Natural killer cell treated with Interleukin-12 subunit alpha and Interleukin-12 subunit beta and Interleukin-15 and Interleukin-18, amount 100 ng/mL, for 72 hours (primary cell): ENCODE measurements at places on chromosomes 7 and 10. TPM values are rescaled to one million over a fixed set of nuclear protein-coding genes. Genes with fewer than 3 reads are reported as not detected.

DNA sequence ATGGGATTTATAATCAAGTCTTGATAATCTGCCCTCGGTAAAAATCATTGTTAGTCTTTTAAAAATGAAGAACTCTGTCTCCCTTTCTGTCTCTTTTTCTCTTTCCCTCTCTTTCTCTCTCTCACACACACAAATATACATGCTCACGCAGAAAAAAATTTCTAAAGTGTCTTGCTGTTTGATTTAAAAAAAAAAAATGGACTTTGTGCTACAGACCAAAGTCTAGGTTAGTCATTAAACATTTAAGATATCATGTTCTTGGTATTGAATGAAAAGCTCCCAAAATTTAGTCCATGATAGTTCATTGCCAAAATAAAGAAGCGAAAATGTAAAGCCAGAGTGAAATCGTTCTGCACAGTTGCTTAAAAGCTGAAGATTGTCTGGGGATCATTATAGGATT lies 665.8 kb downstream of the SORCS1 start:
- no peak for DNase-seq
- H3K4me1 ChIP-seq: no peaks in the 10 kb centered on the region
- H3K36me3 ChIP-seq: no peaks in the 10 kb centered on the region
- no peak overlapping the region for H3K27ac ChIP-seq

Gene ZNF239
- total RNA-seq: not detected

- H3K4me3 ChIP-seq: no peak overlapping the region
- H3K4me1 ChIP-seq: no peaks in the 10 kb centered on the region
- DNase-seq: no peak
- no peak overlapping the region for H3K27ac ChIP-seq
- H3K36me3 ChIP-seq: no peaks in the 10 kb centered on the region
Observed at GRCh38 chr10:77932016-77932715, 5.6 kb upstream of the DLG5 start.

DNA sequence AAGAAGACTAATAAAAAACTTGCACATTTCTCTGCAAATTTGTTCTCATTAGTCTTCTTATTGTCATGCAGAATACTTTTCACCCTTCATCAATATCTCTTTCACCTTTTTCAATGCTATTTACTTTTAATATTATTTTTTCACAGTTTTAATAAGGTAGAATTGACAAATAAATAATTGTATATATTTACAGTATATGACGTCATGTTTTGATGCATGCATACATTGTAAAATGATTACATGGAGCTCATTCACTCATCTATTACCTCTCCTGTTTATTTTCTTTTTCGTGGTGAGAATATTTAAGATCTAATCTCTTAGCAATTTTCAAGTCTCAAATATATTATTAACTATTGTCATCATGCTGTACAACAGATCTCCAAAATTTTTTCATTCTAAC lies 658.2 kb upstream of the MKI67 start:
- no peak overlapping the region for H3K4me3 ChIP-seq
- H3K4me1 ChIP-seq: no peaks in the 10 kb centered on the region
- no peak for DNase-seq
- H3K36me3 ChIP-seq: no peaks in the 10 kb centered on the region

- DNase-seq: no peak
- no peaks in the 10 kb centered on the region for H3K27me3 ChIP-seq
- no peak overlapping the region for H3K4me3 ChIP-seq
Observed at GRCh38 chr7:151650161-151650560, 130.5 kb upstream of the RHEB start.
